ENCODE measurements at places on chromosomes 7 and 10.

GRCh38 chr10:1043532-1043995 is 5.4 kb downstream of the IDI1 start:
- DNase-seq = peak; percentile 39

- DNase-seq = no peak
Observed at GRCh38 chr10:132371641-132372081, 25.3 kb upstream of the PWWP2B start.

DNA sequence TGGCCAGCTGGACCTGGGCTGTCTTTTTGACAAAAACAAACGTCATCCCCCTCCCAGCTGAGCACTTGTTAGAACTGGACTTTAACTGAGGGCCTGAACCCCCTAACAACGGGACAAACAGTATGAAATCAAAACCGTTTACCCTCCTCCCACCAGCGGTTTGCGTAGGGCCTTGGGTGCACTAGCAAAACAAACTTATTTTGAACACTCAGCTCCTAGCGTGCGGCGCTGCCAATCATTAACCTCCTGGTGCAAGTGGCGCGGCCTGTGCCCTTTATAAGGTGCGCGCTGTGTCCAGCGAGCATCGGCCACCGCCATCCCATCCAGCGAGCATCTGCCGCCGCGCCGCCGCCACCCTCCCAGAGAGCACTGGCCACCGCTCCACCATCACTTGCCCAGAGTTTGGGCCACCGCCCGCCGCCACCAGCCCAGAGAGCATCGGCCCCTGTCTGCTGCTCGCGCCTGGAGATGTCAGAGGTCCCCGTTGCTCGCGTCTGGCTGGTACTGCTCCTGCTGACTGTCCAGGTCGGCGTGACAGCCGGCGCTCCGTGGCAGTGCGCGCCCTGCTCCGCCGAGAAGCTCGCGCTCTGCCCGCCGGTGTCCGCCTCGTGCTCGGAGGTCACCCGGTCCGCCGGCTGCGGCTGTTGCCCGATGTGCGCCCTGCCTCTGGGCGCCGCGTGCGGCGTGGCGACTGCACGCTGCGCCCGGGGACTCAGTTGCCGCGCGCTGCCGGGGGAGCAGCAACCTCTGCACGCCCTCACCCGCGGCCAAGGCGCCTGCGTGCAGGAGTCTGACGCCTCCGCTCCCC is at the start of gene IGFBP1:
TSS of gene IGFBP1 (plus strand) at position 304 of the 808 bp plus-strand sequence. CDS start at position 469, 165 bp downstream.
- peak; percentile 15 for DNase-seq

DNA sequence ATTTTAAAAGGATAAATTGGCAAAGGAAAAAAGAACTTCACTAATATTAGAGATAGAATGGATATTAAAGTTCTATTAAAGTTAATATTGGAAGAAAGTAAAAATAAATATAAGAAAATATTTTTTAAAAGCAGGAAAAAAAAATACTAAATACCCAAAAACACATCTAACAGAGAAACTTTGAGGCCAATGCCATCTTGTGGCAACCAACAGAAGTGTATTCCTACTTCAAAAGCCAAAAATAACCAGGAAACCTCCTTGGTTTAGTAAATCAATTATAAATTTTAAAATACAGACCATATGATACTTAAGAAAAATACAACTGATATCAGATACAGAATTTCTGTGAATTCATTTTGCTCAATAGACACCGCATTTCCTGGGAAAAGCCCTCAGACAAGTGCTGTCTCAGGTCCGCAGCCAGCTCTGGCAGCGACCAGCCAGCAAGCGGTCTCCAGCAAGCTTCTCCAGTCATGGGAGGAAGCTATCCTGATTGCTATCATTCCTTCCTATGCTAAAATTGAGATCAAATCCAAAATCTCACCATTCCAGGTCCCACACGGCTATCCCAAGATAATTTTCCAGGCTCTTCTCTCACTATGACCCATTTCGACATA is 65.3 kb downstream of the LMBR1 start:
- no peak for DNase-seq

- peak; percentile 31 for DNase-seq
Observed at GRCh38 chr7:154912871-154913637, 89.9 kb downstream of the PAXIP1 start.

DNA sequence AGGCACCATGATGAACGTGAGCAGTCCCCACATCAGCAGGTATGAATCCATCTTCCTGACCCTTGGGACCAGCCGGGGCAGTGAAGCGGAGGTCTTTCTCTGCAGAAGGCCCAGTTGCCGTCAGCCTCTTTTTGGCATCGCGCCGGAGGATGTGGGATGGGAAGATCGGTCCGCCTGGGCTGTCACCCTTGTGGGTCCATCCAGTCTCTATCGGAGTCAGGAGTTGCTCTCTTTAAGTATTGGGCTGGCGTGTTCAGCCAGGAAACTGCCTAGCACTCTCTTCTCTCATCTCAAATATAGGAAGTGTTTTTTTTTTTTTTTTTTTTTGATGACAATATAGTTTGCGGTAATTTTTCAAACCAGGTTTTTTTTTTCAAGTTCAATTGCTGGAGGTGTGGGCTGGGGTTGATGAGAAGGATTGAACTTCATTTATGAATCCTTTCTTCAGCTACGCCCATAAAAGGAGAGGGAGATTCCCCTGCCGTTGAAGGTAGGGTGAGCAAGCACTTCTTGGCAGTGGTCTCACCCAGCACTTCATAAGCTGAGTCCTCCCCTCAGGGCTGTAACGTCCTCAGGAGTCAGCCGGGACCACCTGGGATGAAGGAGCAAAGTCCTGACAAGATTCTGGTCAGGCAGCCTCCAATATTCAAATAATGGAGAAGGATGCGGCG is at the start of gene IL2RA:
TSS of gene IL2RA (minus strand) at position 267 of the 671 bp plus-strand sequence. CDS start at position 51, 216 bp downstream.
- no peak for DNase-seq

- no peak for DNase-seq
Observed at GRCh38 chr10:93852476-93853095, 41.2 kb upstream of the SLC35G1 start.

DNA sequence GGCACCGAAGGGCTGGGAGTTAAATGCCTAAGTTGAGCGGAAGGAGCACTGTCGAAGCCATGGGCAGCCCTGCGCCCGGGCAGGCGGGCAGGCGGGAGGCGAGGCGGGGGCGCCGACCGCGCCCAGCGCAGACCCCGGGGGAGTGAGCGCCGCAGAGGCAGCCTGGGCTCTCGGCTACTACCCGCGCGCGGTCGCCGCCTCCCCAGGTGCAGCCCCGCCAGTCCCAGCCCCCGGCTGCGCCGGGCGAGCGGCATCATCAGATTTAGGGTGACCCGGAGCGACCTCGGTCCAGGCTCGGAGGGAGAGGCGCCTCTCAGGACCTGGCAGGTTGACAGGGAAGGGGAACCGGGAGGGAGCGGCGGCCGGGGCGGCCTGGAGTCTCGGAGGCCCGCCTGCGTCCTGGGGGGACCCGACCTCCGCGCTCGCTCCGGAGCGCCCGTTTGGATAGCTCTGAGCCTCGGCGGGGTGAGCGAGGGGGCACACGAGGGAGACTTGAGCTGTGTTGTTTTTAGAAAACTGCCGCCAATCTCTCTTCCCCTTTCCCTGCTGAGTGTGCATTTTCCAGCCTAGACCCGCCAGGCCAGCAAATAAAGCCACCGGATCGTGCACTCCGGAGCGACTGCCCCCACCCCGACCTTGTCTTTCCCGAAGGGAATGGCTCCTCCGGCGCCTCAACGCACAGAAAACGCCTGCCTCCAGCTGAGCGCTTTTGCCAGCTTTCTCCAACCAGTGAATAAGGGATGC is 2.3 kb upstream of the NRP1 start:
- DNase-seq = peak; percentile 91

DNA sequence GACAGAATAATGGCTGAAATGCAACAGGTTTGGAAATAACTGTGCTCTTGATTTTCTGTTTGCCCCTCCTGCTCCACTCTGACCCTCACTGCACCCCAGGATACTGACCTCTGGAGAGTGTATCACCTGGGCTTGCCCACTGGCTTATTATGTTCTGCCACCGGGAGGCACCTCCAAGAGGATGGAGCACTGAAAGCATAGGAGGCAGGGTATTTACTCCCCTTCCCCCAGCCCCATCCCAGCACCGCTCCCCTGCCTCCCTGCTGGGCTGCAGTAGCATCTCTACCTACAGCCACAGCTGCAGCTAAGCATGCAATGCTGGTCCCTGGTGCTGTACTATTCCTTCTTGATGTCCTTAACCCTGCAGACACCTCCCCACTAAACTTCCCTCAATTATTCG is 26.4 kb downstream of the RAB11FIP2 start:
- DNase-seq = no peak

DNA sequence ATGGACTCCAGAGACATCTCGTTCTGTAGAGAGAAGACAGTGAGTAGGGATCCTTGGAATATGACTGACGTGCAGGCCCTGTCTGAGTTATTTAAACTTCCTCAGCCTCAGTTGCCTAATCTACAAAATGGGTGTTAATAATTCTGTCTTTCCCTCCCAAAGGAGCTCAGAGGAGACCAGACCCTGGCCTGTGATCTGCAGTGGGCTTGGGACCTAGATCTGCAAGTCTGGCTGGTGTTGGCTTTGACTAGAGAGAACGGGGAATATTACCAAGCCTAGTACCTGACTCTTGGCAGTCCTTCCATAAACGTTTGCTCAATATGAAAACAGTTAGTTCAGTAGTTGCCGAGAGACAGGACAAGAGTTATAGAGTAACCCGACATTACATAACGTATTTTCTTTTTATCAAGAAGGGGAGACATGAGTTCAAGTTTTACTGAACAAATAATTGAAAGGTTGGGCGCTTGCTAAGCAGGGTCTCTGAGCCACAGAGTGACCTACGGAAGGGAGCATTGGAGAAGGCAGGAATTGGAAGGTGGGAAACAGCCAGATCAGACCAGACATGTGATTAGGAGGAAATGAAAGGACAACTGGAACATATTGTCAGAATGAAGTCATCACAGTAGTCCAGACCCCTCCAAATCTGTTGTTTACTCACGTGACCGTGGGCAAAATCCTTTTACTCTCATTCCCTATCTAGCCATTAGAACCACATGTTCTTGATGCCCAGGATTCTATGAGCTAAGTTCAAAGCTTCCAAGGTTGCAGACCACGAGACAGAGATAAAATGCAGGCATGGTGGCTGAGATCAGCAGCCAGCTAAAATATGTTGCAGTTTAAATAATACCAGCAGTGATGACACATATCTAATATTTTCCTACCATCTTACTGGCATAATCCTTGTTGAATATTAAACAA is 10.9 kb upstream of the CYP3A4 start:
- no peak for DNase-seq

DNA sequence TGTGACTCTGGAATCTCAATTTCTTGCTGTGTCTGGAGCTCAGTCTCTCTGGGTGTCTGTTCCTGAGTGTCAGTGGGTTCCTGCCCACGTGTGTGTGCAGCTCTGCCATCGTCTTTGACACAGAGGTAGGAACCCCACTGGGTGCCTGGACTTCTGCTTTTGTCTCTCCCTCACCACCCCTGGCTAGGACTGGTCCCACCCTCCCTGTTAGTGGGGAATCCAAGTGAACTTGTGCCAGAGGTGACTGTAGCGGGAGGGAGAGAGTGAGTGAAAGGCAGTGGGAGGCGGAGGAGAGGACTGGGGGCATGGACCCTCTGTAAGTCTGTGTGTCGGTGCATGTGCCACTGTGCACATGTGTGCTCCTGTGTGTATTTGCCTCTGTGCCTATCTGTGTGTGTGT is 299.9 kb upstream of the ZMIZ1 start:
- DNase-seq = no peak

- DNase-seq = no peak
Observed at GRCh38 chr10:47348661-47349470, 703 bp downstream of the RBP3 start.

GRCh38 chr7:85341121-85341520 is 154.3 kb upstream of the SEMA3D start:
- DNase-seq = no peak

DNA sequence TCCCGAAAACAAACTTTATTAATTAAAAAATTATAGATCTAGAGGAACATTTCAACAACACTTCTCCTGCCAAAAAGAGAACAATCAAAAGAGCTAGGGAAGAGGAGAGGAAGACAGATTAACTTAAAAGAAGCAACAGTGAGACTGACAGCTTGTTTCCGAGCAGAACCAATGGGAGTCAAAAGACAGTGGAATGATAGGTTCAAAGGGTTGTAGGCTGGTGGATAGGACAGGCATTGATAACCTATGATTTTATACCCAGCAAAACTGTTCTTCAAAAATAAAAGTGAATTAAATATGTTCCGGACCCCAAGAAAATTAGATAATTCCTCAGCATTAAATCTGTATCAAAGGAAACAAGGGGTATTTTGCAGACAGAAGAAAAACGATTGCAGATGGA is 207.6 kb downstream of the MAD1L1 start:
- no peak for DNase-seq

DNA sequence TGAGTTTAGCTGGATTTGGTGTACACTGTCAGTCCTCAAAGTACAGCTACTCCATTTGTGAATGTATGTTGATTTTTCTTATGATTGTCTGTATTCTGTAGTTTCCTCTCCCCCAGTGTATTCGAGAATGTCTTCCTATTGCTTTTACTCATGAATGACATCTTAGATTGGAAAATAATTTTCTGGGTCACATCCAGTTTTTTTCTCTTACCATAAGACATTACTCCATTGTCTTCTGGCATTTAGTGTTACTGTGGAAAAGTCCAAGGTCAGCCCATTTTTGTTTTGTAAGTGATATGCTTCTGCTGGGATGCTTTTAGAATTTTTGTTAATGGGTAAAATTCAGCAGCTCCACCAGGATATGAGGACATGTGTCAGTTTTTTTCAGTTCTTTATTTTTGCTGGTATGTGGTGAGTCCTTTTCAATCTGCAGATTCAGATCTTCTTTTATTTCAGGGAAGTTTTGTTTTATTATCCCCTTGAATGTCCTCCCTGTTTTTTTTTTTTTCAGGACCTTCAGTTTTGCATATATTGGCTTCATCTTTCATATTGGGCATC is 33.6 kb downstream of the WAC start:
- peak; percentile 55 for DNase-seq

DNA sequence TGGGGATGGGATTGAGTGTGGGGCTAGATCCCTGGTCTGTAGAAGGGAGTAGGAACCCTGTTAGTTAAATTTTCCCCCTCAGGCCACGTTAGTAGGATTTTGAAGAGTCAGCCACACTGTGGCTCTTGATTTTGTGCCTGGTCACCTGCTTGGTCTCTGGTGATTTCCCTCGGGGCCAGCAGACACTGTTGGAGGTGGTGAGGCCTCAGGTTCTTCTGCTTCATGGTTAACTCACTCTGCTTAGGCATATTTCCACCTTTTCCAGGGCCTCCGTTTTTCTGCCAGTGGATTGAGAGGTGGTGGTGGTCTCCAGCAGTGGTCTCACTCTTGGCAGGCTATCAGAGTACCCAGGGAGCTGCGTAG is 4.1 kb downstream of the TSPAN14 start:
- no peak for DNase-seq

GRCh38 chr10:18719811-18720210 is 60.6 kb downstream of the ARL5B start:
- DNase-seq = no peak

GRCh38 chr10:89981891-89982290 is 280.5 kb downstream of the KIF20B start:
- peak; percentile 42 for DNase-seq

GRCh38 chr7:133858311-133858710 is 268.8 kb upstream of the LRGUK start:
- no peak for DNase-seq

- no peak for DNase-seq
Observed at GRCh38 chr10:34217524-34217923, 597.6 kb downstream of the PARD3 start.

GRCh38 chr10:76015245-76015644 is 583.8 kb downstream of the LRMDA start:
- DNase-seq = no peak

All from muscle of back (tissue), 13 donors.